ENCODE measurements at places on chromosomes 4 and X.

GRCh38 chr4:25863831-25864418 lies 1.1 kb upstream of the SEL1L3 start:
- no peak for DNase-seq

GRCh38 chr4:44869985-44870384 lies 143.6 kb upstream of the GNPDA2 start:
- no peak for DNase-seq

DNA sequence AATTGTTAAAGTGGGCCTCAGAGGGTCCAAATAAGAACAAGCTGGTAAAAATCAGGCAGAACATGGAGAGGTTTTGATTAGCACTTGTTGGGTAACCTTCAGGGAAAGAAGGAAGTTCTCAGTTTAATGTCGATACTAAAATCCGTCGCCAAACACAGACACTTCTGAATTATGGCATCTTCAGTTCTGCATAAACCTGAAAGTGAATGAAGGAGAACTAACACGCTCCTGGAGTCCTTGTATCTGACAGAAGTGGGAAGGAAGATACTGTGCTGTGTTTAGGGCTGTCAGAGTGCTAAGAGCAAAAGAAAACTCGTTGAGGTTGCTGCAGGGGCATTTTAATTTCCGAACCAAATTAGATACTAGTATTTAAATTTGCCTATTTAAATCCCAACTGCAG lies 106.2 kb downstream of the TMA16 start:
- DNase-seq: no peak

- no peak for DNase-seq
Observed at GRCh38 chr4:144688035-144688569, 42.1 kb downstream of the HHIP start.

DNA sequence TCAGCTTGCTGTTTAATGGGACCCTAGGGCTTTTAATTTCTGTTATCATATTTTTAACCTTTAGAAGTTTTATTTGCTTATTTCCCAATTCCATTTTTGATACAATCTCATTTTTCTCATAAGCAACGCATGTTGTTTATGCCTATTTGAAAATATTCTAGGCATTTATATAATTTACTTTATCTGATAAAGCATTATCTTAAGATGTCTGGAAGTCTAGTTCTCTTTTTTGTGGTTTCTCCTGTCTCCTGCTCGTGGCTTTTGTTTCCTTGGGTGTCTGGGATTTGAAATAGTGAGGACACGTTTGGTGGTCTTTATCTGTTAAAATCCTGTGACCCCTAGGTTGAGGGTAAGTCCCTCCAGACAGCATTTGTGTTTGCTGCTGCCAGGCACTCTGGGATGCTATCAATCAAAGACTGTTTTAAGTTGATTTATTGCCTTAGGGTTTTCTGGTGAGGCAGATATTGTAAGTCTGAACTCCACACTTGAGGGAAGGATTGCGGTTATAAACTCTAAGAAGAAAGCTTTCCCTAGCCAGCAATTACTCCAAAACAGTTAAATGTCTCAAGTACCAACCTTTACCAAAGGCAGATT lies 208.0 kb downstream of the PRDM5 start:
- no peak for DNase-seq

DNA sequence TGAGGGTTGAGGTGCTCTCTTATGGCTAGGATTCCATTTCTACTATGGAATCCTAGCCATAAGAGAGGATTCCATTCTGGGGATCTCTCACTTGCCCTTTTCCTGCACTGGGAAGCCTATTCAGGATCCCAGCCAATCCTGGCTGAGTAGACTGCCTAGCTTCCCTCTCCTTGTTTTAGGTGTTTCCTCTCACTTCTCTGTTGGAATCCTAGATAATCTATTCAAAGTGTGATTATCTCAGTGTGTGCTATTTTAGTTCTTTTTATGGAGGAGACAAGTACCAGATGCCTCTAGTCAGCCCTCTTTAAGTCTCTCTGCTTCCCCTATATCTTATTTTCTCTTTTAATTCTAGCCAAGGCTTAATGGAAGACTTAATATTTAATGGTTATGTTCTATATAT lies 34.5 kb upstream of the DDIT4L start:
- no peak for DNase-seq

GRCh38 chr4:71300964-71301363 lies 37.9 kb upstream of the SLC4A4 start:
- DNase-seq: no peak

DNA sequence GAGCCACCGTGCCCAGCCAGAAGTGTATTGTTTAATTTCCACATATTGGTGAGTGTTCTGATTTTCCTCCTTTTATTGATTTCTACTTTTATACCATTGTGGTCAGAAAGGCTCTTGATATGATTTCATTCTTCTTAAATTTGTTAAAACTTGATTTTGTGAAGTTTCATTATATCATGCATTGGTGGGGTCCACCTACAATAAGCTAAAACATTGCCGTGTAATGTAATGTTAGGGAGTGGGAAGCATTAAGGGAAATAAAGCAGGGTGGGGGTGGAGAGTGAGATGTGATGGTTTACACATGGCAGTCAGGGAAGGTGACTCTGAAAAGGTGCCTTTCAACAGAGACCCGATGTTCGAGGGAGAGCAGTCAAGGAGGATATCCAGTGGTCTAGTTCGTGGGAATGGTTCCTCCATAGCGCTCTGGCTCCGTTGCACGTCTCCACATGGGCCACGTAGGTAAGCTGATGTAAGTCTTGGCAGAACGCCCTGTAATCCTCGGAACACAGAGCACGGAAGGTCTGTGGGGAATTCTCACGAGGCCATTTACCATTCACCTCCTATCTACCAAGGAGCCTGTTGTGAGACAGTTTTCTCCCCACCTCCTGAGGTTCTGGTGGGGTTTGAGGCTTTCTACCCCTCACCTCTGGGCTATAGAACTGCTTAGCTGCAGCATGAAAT lies 7.7 kb upstream of the WDR13 start:
- no peak for DNase-seq

DNA sequence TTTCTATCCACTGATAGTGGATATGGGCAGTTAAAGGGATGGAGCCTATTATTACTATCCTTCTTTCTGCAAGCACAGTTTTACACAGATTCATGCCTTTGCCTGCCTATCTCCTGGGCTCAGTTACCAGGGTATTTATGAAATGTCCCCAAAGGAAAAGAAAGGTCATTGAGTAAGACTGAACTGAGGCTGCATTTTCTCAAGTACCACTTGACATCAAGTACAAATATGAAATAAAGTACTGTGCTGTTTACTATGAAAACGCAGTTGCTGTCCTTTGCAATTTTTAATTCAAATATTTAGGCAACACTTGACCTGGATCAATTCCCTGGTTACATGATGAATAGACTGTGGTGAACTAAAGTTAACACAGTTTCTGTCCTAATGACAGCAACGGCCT lies 23.5 kb upstream of the SPANXN4 start:
- no peak for DNase-seq
